ENCODE measurements at places on chromosomes 13 and 19.

DNA sequence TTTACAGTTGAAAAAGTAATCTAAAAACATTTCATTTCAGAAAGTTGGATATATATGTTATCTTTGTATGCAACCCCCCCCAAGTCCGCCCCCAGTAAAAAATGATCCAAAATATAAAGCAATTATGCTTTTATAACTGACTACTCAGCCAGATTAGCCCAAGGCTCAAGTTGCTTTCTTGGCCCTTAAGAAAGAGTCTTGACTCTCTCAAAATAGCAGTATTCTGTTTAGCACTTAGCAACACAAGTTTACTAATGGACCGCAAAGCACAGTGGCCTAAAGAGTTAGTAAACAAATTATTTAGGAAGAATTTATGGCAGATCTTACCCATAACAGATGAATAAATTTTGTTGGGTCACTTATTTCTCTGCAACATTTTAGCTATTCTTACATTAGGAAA is 86.9 kb downstream of the ELF1 start:
- DNase-seq: no peak

- DNase-seq: no peak
These were observed 543.4 kb downstream of the SUCLA2 start for GRCh38 chr13:47457626-47458025.

- DNase-seq: peak; percentile 54
These were observed 1.7 kb downstream of the FCGRT start for GRCh38 chr19:49514151-49514550.

GRCh38 chr13:30872685-30873461 is 33.2 kb upstream of the MEDAG start:
- DNase-seq: no peak

DNA sequence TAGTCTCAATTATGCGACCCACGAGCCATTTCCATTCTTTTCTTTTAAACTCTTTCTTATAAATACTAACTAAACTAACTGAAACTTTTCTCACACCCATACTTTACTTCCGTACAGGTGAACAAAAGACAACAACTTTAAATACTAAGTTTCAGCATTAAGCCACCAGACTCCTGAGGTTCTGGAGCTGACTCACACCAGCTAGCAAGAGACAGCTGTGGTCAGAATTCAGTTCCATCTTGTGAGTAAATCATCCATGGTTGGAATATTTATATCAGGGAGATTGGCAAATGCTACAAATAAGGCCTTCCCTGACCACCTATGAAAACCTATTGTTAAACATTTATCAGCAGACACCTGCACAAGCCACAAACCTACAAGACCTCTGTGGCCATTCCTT is 897.0 kb downstream of the EFNB2 start:
- DNase-seq: no peak

DNA sequence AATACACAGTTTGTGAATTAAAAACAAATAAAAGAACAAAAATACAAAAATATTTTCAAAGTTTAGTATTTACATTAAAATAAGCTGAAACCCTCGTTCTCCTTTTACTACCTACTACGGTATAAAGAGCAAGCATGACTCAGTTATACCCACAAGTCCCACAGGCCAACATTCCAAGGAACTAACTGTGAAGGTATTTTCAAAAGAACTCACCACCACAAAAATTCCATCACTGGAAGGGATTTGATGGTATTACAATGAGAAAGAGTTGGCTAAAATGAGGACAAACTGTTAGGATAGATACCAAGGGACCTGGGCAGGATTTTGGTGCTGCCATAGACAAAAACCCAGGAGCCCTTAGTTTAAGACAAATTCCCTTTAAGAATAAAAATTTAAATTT is 122.7 kb downstream of the TBC1D4 start:
- no peak for DNase-seq

- DNase-seq: no peak
These were observed 4.1 kb downstream of the CA11 start for GRCh38 chr19:48641850-48642249.

- no peak for DNase-seq
These were observed 75.0 kb downstream of the ZIC5 start for GRCh38 chr13:99896369-99897075.

DNA sequence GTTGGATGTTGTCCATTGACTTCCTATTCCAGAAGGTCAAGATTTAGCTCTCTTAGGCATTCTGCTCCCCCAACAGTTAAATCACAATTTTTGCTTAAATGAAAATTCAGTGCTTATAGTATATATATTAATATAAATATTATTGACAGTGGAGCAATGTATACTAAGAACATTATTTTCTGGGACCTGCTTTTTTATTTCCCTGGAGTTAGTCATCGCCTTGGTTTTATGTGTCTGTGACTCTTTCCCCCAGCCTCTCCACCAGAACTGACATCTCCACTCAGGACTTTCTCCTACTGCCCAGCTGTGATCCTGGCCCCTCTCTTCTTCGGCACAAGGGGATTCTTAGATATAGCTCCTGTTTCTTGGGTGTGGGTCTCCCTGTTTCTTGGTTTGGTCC is 10.2 kb upstream of the MATK start:
- DNase-seq: no peak

GRCh38 chr19:18542941-18543813 is at the start of gene FKBP8:
FKBP8 (minus strand) TSS chr19:18543573; CDS start chr19:18541970, 1,603 bp downstream.
- DNase-seq: peak; percentile 55

GRCh38 chr13:111924678-111925075 is 142.3 kb upstream of the SOX1 start:
- DNase-seq: no peak

- no peak for DNase-seq
These were observed 949 bp downstream of the RAB3A start for GRCh38 chr19:18202778-18203407.

DNA sequence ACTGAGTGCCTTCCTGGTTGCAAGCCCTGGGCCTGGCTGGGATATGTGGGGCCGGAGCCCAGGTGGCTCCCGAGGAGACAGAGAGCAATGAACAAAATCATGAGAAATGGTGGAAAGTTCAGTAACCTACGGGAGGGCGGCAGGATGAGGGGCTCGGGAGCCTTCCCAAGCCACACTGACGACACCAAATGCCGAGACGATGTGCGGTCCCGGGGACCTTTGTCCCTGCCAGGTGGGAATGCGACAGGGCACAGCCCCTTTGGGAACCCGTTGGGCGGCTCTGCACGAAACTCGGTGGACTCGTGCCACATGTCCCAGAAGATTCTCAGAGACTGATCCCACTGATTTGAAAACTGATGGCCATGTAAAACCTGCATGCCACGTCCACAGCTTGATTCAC is 11.7 kb upstream of the ZNF14 start:
- no peak for DNase-seq

- peak; percentile 66 for DNase-seq
These were observed 2.9 kb upstream of the UFM1 start for GRCh38 chr13:38346764-38347163.

- no peak for DNase-seq
These were observed 14.8 kb downstream of the DDX39A start for GRCh38 chr19:14404312-14404711.

GRCh38 chr19:8240274-8241229 is 31.4 kb downstream of the CERS4 start:
- DNase-seq: peak; percentile 29

DNA sequence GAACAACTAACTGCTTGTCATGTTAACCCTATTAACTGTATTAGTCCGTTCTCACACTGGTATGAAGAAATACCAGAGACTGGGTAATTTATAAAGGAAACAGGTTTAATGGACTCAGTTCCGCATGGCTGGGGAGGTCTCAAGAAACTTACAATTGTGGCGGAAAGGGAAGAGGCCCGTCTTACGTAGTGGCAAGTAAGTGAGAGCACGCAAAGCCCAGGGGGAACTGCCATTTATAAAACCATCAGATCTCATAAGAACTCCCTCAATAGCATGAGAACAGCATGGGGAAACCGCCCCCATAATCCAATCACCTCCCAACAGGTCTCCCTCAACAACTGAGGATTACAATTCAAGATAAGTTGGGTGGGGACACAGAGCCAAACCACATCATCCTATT is 34.7 kb downstream of the PHF11 start:
- DNase-seq: no peak

GRCh38 chr19:50922317-50922853 is 11.2 kb upstream of the KLK4 start:
- DNase-seq: peak; percentile 79

- DNase-seq: no peak
These were observed at the start of gene MAB21L1 for GRCh38 chr13:35475960-35476943. MAB21L1 (minus strand) TSS chr13:35476689; CDS start chr13:35476138, 551 bp downstream.

DNA sequence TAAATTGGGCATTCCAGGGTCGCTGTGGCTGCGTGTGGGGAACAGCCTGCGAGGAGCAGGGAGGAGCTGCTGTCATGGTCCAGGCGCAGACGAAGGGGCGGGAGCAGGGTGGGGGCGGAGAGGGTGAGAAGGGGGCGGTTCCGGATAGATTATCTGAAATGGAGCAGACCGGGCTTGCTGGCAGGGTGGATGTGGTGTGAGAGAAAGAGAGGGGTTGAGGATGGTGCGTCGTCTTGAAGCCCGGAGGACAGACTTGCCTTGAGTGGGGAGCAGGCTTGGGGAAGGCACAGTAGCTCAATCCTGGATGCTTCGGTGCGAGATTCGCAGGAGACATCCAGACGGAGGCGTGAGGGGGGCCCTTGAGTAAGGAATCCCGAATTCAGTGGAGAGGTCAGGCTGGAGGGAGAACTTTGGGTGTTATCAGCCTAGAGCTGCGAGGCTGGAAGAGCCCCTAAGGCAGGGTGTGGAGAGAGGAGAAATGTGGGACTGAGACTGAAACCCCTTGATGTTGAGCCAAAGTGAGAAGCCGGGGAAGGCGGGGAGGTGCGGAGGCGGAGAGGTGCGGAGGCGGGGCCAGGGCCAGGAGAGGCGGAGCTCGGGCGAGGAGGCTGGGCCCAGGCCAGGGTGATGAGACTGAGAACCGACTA is 40.6 kb downstream of the DPF1 start:
- DNase-seq: no peak

DNA sequence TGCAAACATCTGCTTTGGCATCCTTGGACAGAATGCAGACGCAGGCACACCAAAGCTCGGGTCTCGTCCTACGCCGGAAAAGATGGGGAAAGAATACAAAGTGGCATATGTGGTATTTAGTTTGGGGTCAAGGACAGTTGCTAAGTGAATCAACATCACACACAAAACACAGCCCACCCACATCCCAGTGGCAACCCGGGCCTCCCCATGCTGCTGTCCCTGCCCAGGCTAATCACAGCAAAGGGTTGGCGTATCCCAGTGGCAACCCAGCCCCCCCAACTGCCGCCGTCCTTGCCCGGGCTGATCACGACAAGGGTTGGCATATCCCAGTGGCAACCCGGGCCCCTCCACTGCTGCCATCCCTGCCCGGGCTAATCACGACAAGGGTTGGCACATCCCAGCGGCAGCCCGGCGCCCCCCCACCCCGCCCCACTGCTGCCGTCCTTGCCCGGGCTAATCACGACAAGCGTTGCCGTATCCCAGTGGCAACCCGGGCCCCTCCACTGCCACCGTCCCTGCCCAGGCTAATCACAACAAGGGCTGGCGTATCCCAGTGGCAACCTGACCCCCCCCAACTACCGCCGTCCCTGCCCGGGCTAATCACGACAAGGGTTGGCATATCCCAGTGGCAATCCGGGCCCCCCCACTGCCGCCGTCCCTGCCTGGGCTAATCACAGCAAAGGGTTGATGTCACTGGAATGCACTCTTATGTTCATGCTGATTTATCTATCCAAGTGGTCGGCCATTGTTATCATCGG is 167.8 kb upstream of the SOX1 start:
- DNase-seq: no peak

DNA sequence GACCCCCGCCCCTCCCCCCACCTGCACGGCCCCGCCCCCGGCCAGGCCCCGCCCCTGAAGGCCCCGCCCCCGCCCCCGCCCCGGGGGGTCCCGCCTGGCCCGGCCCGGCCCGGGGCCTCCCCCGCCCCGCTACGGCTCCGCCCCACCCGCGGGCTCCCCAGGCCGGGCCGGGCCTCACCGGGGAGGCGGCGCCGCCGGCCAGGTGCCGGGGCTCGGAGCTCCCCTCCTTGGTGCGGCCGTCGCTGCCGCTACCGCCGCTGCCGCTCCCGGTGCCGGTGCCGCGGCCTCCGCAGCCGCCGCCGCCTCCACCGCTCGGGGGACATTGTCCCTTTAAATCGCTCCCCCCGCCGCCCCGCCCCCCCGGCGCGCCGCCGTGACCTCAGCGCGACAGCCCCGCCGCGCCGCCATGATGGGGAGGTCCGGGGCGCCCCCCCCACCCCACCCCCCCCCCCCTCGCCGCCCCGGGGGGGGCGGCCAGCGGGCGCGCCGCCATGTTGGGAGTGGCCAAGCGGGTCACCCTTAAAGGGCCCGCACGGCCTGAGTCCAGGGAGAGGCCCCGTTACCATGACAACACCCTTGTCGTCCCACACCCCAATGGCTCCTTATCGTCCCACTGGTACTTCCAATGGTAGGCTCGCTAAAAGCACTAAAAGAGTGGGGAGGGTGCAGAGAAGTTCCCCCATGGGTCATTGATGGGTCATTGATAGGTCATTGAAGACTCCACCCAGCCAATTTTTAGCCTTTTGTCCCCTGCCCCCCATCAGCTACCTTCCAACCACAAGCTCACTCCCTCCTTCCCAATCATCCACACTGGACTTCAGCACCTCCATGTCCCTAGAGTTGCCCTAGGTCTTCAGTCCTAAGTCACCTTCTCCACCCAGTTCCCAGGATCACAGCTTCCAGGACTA is at the start of gene WIZ:
Gene WIZ, minus strand, starts transcription at position 337 of the 908 bp plus-strand sequence. CDS start 1,649 bp downstream, outside the sequence.
- no peak for DNase-seq

- peak; percentile 55 for DNase-seq
These were observed 9.0 kb downstream of the SLC25A15 start for GRCh38 chr13:40798380-40798779.

GRCh38 chr13:91078093-91078679 is 269.3 kb upstream of the MIR17HG start:
- DNase-seq: no peak

- DNase-seq: no peak
These were observed 312.5 kb downstream of the TEX29 start for GRCh38 chr13:111632906-111633305.
